ENCODE measurements at places on chromosomes 3 and 15.

DNA sequence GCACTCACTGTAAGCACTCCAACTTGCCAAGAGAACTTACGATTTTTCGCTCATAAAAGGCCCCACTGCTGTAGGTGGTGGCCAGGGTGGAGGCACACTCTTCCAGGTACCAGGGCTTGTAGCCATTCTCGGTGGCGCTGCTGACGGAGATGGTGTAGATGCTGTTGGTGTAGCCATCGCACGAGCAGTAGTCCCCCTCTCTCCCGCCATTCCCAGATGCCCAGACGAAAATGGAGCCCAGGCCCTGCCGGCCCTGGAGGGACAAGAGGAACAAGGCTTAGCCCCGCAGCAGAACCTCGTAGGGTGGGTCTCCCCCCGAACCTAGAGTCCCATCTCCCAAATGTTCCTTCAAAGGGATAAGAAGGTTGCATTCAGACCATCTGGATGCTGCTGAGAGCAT lies 96.3 kb downstream of the PCSK6 start:
- DNase-seq = no peak

DNA sequence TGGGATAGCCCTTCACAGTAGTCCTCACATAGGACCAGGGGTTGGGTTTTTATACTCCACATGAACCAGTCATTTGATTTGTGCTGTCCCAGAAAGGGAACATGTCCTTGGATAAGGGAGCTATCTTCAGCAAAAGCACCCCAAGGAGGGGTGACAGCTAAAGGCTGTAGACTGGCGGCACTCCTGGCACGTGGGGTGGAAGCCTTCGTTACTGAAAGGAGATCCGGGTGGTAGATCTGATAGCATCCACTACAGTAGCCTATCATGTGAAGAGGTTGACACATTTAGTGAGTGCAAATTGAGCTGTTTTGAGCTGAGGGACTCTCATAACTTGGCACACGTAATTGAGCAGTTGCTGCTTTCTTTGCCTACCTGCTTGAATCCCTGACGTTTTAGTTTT lies 588.8 kb upstream of the GOLIM4 start:
- DNase-seq = no peak

DNA sequence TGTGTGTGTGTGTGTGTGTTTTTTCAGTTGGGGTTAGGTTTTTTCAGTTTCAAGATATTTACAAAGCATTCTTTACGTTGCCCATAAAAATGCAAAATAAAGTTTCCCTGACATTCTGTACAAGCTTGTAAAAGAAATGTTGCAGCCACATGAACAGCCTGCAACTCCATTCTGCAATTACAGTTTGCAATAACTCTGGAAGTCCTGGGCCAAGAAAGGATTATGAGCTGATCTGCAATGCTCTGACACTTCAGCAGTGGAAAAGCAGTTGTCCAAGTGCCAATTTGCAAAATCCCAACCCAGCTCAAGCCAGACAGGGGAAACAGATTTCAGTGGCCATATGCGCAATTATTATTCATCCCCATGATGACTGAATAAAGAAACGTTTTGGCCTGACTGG lies 322.1 kb downstream of the MEX3B start:
- DNase-seq = no peak

DNA sequence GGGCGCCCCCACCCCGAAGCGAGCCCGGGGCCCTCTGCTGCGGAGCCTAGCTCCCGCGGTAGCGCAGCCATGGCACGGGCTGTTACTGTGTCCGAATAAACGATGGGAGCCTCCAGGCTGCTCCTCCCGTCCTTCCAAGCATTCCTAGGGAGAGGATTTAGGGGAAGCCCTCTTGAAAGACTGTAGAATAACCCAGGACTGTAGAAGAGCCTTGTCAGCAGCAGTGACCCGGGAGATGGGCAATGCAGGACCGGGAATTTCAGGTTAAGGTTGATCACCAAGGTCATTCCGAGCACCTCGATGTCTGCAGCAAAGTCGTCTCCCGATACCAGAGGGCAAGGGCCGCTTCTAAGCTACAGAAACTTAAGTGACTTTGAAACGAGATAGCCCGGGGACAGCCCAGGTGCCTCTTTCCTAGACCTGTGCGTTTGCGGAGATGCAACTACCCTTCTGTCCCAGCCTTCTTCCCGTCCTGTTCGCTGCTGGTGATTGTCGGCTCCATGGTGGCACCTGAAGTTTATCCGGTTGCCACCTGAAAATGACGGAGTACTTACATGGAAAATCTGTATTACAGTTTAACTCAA lies 753 bp upstream of the MYO5A start:
- DNase-seq = peak; percentile 3

DNA sequence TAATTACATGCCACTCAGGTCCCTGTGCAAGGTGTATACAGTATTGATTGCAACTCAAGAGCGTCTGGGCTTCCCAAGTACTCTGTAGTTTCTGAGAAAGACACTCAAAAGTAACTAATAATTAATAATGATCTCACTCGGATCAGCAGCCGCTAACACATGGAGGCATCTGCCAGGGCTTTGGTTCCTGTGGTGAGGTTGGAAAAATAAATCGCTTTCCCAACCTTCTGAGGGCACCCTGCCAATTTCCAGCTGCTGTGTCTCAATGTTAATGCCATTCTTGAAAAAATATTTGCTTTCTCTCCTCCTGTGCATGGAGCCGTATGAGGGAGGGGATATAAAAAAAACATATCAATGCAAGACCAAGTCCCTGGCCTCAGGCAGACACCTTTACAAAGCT lies 116.5 kb upstream of the SLC2A2 start:
- no peak for DNase-seq

- DNase-seq = no peak
These were observed 55.1 kb downstream of the HEG1 start for GRCh38 chr3:125000661-125001060.

DNA sequence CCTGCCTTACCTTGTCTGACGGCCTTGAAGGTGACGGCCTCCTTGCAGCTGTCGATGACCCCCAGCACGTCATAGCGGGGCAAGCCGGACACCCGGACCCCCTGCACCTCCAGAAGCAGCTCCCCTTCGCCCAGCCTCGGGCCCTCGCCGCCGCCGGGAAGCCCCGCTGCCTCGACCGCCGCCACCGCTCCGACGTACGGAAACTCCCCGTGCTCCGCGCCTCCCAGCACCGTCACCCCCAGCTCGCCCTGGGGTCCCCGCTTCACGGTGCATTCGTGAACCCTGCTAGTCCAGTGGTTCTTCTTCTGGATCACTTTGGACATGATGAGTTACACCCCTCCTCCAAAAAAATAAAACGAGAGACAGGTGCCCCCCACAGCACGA lies 740 bp downstream of the MAGI1 start:
- no peak for DNase-seq

DNA sequence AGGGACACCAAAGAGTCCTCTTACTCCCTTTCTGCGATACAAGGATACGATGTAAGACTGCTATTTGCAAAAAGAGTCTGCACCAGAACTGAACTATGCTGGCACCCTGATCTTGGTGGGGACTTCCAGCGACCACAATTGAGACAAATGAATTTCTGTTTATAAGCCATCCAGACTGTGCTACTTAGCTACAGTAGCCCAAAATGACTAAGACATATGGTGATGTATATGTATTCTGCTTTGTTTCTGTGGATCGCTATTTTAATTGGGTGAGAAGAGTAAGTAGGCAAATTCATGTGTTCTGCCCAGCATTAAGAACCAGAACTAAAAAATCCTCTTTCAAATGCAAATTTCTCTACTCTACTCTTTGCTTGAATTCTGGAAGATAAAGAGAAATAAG lies 720.9 kb downstream of the DIPK2A start:
- no peak for DNase-seq

- no peak for DNase-seq
These were observed 317.3 kb downstream of the ZNF385D start for GRCh38 chr3:21433751-21434150.

DNA sequence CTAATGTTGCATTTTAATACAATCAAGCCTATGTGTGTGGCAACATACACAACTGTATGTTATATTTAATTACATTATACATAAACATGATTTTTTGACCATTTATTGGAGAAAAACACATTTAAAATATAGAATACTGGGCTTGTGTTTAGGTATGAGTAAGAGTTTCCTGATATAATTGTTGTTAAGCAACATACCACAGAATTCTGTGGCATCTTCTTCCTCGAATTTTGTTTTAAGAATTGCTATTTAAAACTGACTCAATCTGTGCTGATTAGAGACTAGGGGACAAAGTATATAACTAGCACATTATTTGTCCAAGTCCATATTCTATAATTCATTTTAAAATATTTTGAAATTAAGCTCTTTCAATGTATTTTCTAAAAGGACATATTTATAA lies 376.8 kb upstream of the THBS1 start:
- no peak for DNase-seq

GRCh38 chr3:168824107-168824506 lies 728.4 kb upstream of the GOLIM4 start:
- DNase-seq = no peak

- DNase-seq = no peak
These were observed 235.7 kb downstream of the SATB1 start for GRCh38 chr3:18189282-18190050.

DNA sequence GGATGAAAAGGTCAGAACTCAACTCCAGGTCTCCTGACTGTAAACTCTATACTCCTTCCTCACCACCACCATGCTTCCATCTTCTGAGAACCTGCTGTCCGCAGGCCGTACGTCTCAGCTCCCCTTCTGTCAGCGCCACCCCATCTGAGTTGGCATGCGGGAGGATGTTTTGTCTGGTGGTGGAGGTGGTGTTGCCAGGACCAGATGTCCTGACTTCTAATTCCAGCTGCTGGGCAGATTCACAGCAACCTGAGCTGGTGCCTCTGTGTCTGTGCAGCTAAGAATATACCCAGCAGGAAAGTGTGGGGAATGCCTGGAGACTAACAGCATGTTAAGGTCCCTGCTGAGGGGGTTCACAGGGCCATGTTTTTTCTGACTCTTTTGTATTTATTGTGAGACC lies 23.2 kb downstream of the PLA1A start:
- no peak for DNase-seq

- DNase-seq = no peak
These were observed 14.1 kb downstream of the SPPL2A start for GRCh38 chr15:50751394-50751793.

GRCh38 chr3:9915254-9916141 lies 1.4 kb upstream of the IL17RC start:
- peak; percentile 5 for DNase-seq

- no peak for DNase-seq
These were observed 97.2 kb upstream of the LRRFIP2 start for GRCh38 chr3:37271611-37272010.

DNA sequence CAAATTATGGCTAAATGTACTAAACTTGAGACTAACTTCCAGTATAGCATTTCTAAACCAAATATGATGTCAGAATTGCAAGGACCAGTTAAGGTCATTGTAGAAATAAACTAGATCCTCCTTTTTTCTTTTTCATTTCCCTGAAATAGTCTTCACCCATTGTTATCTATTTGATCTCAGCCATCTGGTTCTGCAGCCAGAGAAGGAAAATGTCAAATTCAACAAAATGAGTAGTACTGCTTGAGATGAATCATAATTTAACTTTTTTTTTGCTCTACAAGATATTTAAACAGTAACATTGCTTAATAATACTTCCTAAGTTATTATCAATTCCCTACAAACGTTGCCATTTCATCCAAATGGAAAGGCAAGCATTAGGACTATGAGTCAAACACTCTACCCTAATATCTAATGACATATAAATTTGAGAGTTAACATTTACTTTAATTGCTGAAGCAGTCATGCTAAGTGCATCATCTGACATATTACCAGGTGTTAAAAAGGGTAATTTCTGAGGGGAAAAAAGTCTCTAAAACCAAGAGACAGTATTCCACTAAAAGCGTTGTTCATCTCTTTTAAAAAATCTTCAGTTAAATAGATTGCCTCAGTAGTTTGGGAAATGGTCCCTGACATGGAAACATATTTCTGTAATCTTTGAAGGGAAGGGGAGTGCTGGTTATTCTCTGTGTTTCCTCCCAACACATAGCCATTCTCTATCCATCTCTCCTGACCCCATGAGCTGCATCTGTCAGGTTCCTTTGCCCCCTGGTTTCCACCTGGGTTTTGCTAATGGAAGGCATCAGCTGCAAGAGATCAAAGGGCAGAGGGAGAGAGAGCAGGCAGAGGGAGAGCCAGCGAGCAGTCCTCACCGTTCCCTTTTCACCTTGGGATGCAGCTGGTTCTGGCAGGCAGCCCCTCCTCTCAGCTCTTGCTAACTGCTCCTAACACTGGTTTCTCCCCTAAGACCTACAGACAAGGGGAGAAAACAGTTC lies 138.5 kb downstream of the ARPP21 start:
- DNase-seq = no peak

- no peak for DNase-seq
These were observed 156.7 kb downstream of the CACNA1D start for GRCh38 chr3:53650928-53651661.

- DNase-seq = no peak
These were observed 98.7 kb downstream of the TBC1D5 start for GRCh38 chr3:17643691-17644090.

DNA sequence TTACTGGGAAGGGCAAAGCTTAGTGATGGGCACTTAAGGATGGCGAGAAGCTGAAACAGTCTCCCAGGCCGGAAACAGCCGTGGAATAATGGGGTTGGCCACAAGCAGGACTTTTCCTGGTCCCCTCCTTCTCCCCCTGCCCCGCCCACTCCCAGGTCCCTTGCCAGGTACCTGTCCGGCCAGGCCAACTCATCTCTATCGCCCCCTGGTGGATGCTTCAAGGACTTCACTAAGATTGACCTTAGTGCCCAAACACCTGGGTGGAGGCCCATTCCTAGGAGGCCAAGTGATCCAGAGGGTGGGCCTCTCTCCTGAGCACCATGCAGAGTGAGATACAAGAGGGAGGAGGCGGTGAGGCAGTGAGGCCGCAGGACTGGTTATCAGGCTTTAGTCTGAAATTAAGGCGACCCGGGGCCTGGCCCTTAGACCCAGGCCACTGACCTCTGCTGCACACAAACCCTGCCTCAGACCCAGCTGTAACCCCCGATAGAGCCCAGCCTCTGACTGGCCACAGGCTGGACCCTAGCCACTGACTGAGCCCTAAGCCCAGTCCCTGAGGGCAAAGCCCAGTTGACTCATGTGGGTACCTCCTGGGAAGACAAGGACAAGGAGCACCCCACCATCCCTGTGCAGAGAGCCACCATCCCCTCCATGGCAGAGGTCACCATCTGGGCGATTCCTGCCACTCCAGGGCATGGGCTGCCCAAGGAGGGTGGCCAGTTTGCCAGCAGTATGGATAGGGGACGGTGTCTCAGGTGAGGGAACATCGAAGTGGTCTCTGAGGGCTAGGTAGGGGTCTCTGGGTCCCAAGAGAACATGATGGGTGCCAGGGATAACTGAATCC lies 37.6 kb downstream of the VIPR1 start:
- DNase-seq = peak; percentile 63

- no peak for DNase-seq
These were observed 35.5 kb downstream of the CYFIP1 start for GRCh38 chr15:22944651-22945050.

- no peak for DNase-seq
These were observed 33.6 kb downstream of the KIF15 start for GRCh38 chr3:44795197-44795596.

- DNase-seq = no peak
These were observed 15.4 kb downstream of the IDH2 start for GRCh38 chr15:90086868-90087268.

- DNase-seq = peak; percentile 6
These were observed at the start of gene ZNF197 for GRCh38 chr3:44624749-44625480. TSS of gene ZNF197 (plus strand) at chr3:44625036. CDS start at chr3:44629155, 4,119 bp downstream.
